ENCODE measurements at places on chromosomes 2 and 18. TPM values are rescaled to one million over a fixed set of nuclear protein-coding genes. Genes with fewer than 3 reads are reported as not detected.

Gene HADHB
- 108 TPM for polyA plus RNA-seq

Gene GCG
- 15.6 TPM for polyA plus RNA-seq

Gene MGAT4A
- 3.8 TPM for polyA plus RNA-seq

Gene ACADL
- 9.6 TPM for polyA plus RNA-seq

Gene ARHGAP15
- polyA plus RNA-seq = 8.1 TPM

Gene EMILIN2
- 22.4 TPM for polyA plus RNA-seq

Gene ELOA2
- not detected for polyA plus RNA-seq

Gene VWA3B
- 1.6 TPM for polyA plus RNA-seq

Gene ANKRD23
- 21.3 TPM for polyA plus RNA-seq

Gene ZNF804A
- polyA plus RNA-seq = 0.13 TPM

Gene NPHP1
- polyA plus RNA-seq = 6.4 TPM

Gene LOXHD1
- 3.2 TPM for polyA plus RNA-seq

Gene POTEI
- polyA plus RNA-seq = 0.04 TPM

Gene YIPF4
- 40.8 TPM for polyA plus RNA-seq

Gene CFC1
- not detected for polyA plus RNA-seq

Gene GAREM2
- polyA plus RNA-seq = 3.9 TPM

Gene GLI2
- 8.5 TPM for polyA plus RNA-seq

Gene MAL
- 2.5 TPM for polyA plus RNA-seq

Gene UNC80
- polyA plus RNA-seq = 2.4 TPM

Gene LONRF2
- 1.5 TPM for polyA plus RNA-seq

Gene DOK6
- polyA plus RNA-seq = 3.5 TPM
